CD4-positive, alpha-beta T cell (primary cell): ENCODE measurements at places on chromosomes 11 and 22.

DNA sequence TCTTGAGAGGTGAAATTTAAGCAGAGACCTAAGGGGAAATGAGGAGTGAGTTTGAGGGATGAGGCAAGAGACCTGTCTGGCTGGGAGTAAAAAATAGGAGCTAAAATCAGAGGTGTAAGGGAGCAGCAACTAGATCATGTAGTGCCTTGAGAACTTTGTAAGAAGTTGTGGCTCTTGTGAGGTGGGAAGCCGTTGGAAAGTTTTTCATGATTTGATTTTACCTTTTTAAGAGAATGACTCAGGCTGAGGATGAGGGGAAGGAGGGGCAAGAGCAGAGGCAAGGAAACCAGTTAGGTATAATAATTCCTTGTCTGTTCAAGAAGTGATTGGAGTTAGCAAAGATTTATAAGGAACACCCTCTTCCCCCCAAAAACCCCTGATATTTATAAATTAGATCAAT lies 25.8 kb downstream of the QSER1 start:
- DNase-seq, result no peak

GRCh38 chr11:118606844-118607228 lies 579 bp upstream of the PHLDB1 start:
- DNase-seq, result no peak

DNA sequence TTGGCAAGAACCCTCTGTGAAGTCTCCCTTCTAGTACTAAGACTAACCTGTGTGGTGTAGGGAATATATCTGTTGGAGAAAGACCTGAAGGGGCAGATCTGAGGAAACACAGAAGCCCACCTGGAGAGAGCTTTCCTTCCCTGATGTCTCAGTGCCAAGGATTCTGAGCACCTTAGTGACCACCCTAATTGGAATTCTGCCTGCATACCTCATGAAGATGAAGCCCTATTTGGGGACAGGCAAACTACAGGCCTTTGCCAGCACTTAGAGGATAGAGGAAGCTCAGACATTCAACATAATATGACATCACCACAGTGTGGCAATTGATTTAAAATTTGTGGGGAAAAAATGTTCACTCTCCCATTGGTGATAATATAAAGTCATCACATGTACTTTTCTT lies 766.2 kb upstream of the KIRREL3 start:
- no peak for DNase-seq

DNA sequence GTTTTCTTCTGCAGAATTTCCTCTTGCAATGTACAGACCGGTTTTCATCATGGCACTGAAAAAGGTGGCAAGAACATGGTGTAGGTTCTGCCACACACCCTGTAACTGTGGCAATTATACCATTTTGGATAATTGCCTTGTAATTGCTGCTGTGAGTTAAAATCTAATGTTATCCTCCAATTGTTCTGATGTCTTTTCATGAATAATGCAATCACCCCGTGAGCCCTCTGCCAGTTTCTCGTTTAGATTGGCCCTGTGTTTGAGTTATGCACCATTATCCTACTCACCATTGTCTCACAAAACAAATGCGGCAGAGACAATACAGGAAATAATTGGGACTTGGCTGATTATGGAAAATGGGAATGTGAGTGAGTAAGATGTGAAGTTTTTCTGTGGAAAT lies 61.8 kb upstream of the MTNR1B start:
- no peak for DNase-seq

DNA sequence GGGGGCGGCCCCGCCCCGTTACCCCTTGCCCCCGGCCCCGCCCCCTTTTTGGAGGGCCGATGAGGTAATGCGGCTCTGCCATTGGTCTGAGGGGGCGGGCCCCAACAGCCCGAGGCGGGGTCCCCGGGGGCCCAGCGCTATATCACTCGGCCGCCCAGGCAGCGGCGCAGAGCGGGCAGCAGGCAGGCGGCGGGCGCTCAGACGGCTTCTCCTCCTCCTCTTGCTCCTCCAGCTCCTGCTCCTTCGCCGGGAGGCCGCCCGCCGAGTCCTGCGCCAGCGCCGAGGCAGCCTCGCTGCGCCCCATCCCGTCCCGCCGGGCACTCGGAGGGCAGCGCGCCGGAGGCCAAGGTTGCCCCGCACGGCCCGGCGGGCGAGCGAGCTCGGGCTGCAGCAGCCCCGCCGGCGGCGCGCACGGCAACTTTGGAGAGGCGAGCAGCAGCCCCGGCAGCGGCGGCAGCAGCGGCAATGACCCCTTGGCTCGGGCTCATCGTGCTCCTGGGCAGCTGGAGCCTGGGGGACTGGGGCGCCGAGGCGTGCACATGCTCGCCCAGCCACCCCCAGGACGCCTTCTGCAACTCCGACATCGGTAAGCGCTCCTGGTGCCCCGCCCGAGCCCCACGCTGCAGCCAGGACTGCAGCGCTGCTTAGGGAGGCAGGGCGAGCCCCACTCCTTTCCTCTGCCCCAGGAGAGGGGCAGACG lies at the start of gene TIMP3:
TSS of gene TIMP3 (plus strand) at position 169 of the 700 bp plus-strand sequence. CDS start at position 466, 297 bp downstream.
- no peak for DNase-seq

GRCh38 chr11:36729825-36730224 lies 131.8 kb upstream of the RAG2 start:
- DNase-seq, result no peak

GRCh38 chr11:2466869-2467694 lies 22.3 kb downstream of the KCNQ1 start:
- peak; percentile 77 for DNase-seq

GRCh38 chr22:45087802-45088201 lies 75.9 kb upstream of the NUP50 start:
- DNase-seq, result no peak

DNA sequence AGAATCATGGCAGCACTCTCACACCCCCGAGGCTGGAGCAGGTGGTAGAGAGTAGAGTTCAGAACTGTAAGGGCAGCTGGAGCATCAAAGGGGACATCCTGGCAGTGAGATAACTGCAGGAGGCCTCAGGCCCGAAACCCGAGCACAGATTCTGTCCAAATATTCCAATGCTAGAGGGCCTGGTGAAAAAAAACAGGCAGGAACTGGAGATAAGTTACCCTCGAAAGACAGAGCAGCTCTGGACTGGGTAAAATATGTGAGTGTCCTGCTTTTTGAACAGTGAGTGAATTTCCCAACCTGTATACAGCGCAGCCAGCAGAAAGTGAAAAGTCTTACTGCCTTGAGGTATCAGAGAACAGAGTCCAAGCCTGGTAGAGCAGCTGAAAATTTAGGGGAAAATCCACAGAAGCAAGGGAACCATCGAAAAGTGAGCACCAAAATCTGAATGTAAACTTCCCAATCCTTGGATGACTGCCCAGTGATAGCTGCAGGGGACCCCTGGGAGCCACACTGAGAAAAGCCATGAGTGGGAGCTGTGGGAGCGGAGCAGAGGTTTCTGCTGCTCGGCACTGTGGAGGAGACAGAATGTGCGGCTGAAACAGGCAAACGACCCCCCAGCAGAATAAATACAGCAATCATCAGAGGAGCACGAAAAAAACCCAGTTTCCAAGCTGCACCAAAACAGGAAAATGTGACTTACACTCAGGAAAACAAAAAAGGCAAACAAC lies 50.6 kb downstream of the WNT11 start:
- DNase-seq, result no peak

- no peak for DNase-seq
Observed at GRCh38 chr11:35983981-35984380, 40.1 kb downstream of the LDLRAD3 start.

- peak; percentile 9 for DNase-seq
Observed at GRCh38 chr11:108592591-108593213, 866 bp downstream of the EXPH5 start.

DNA sequence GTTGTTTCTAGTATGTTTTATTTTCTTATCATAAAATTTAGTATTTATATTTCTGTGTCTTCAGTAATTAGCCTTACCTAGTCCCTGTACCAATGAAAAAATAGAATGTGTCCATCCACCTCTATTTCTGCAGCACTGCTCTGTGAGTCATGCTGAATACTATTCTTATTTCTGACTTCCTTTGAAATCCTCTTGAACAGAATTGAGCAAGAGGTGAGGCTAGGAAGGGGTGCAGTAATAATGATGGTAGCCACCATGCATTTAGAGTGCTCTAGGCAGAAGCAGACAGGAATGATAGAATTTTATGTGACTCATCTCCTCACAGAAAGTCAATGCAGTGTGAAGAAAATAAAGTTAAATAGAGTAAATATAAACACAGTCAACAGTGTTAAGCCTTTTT lies 60.0 kb downstream of the OR10A6 start:
- no peak for DNase-seq
